NT2/D1 (cell line): ENCODE measurements at places on chromosomes 16 and 17.

GRCh38 chr17:45225964-45226530 lies 4.4 kb downstream of the FMNL1 start:
- no peak for DNase-seq

DNA sequence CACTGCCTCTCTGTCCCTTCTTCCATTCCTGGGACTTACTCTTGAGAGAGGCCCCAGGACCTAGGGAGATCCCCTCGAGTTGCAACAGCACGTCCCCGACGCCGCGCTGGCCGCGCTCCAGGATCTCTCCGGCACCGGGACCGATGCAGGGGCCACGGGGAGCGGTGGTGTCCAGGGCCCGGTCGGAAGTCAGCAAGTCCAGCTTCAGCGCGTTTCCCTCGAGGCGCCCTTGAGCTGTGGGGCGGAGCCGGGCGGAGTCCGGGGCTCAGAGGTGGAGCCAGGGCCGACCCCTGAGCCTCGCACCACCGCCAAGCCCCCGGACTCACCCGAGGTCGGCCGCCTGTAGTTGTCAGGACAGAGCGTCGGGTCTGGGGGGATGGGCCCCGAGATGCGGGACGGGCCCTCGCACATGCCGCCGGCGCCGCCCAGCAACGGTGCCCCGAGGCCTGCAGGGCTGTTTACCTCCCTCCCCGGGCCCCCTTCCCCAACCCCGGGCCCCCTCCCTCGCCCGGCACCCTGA lies 458 bp downstream of the ENKD1 start:
- no peak for DNase-seq

- no peak for DNase-seq
Measured at GRCh38 chr16:58614212-58614611, 15.4 kb downstream of the CNOT1 start.

GRCh38 chr17:39123627-39124026 lies 27.8 kb downstream of the PLXDC1 start:
- no peak for DNase-seq
